ENCODE measurements at places on chromosomes 6 and 20.

DNA sequence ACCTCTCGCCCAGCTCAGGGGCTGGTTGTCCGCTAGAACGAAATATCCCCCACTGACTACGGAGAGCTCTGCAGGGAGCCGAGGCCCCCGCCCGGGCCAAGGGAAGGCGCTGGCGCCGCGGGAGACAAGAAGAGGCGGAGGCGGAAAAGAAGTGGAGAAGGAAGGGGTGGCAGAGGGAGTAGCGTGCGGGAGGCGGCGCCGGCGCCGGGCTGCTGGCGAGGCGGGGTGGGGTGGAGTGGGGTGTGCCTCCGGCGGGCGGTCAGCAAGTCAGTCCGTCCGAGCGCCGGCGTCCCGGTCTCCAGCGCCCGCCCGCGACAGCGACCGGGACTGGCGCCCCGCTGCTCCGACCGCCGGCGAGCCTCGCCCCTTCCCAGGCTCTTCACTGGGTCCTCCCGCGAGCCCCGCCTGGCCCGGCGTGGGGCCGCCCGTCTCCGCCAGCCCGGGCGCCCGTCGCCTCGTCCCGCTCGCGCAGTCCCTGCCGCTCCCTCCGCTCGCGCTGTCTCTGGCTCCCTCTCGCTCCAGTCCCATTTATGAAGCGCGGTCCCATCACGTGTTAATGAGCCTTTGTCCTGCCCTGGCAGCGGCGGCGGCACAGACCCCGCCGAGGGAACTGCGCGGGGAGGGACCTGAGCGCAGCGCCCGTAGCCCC lies at the start of gene CNR1:
TSS of gene CNR1 (minus strand) at position 504 of the 649 bp plus-strand sequence. CDS start 21,073 bp downstream, outside the sequence.
- no peak for DNase-seq

GRCh38 chr6:6515691-6516607 lies 72.6 kb upstream of the LY86 start:
- peak; percentile 60 for DNase-seq

- no peak for DNase-seq
These were observed 93.2 kb downstream of the NKAIN2 start for GRCh38 chr6:123896869-123897268.

- peak; percentile 82 for DNase-seq
These were observed 14.4 kb downstream of the FOXP4 start for GRCh38 chr6:41560431-41561192.

DNA sequence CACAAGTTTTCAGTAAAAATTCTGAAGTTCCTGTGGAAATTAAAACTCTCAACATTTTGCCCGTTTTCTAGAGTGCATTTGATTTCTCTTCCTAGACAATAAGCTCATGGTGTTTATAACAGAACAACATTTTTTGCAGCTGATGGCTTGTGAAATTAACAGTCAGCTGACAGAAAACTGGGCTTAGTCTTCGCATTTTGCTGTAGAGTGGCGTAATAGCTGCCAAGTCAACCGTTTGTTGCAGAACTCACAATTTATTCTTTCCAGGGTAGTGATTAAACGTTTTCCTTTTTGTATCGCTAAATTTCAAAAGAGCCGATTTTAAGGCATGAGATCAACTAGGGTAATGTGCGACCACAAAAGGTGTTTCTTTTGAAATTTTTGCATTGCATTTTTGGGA lies 1.4 kb downstream of the SPO11 start:
- DNase-seq = no peak

- DNase-seq = no peak
These were observed 229.7 kb downstream of the LAMA2 start for GRCh38 chr6:129112591-129112990.

GRCh38 chr20:61662226-61662967 lies 403.3 kb downstream of the TAF4 start:
- DNase-seq = no peak

DNA sequence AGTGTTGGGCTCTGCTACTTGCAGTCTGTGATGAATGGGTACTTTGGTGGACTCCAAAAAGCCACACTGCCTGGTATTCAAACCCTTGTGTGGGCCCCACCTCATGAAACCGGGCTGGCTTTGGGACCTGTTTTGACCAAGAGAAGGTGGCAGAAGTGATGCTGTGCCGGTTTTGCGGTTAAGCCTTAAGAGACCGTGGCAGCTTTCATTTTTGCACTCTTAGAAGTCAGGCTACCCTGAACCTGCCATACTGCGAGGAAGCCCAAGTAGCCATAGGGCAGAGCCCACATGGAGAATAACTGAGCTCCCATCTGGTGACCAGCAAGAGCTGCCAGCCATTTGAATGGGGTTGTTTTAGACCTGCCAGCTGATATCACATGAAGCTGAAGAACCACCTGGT lies 10.2 kb downstream of the SULF2 start:
- DNase-seq = no peak

GRCh38 chr6:130610303-130610702 lies 216.9 kb upstream of the SMLR1 start:
- DNase-seq = no peak

DNA sequence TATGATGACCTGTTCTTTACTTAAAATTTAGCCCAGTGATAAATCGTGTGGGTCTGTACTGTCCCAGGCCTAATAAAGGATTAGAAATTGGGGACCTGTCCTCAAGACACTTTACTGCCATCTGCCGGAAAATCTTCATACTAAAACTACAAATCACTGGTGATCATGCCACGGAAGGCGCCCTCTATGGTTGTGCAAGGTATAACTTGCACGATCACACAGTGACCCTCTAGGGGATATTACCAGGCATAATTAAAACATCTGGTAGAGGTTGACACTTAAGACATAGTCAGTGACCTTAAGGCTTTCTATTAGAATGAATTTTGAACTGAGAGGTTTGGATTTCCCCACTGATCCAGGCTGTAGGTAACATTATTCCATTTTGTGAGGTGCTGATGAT lies 172.6 kb downstream of the BMP2 start:
- no peak for DNase-seq

DNA sequence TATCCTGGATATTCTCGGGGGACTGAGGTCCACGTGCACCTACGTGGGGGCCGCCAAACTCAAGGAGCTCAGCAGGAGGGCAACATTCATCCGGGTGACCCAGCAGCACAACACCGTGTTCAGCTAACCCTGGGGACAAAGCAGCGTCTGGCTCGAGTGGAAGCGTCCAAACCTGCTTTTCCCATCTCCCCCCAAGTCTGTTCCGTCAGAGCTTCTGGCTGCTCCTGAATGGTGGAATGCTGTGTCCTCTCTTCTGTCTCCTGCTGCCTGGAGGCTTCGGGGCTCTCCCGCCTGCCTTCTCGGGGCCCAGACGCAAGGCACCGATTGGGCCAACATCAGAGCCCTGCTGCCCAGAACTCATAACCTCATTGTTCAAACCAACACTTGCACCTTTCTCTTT lies 56.7 kb downstream of the GMPR start:
- no peak for DNase-seq

GRCh38 chr6:53264915-53265607 lies 83.7 kb downstream of the ELOVL5 start:
- DNase-seq = no peak

DNA sequence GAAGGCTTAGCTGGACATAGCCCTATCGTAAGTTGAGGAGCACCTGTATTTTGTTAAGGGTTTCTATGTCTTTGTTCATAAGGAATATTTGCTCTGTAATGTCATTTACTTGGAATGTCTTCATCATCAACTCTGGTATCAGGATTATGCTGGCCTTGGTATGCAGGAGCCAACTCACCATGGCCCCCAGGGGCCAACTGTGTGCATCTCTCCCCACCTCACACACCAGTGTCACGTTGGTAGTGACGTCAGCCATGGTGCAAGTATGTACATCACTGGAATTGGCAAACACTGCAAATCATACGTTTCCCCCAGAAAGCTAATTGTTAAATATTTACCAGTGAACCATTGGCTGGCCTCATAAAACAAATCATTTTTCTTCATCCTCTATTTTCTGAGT lies 70.8 kb downstream of the YTHDF1 start:
- DNase-seq = no peak

- DNase-seq = peak; percentile 35
These were observed 14.7 kb downstream of the UCKL1 start for GRCh38 chr20:63941282-63942081.

DNA sequence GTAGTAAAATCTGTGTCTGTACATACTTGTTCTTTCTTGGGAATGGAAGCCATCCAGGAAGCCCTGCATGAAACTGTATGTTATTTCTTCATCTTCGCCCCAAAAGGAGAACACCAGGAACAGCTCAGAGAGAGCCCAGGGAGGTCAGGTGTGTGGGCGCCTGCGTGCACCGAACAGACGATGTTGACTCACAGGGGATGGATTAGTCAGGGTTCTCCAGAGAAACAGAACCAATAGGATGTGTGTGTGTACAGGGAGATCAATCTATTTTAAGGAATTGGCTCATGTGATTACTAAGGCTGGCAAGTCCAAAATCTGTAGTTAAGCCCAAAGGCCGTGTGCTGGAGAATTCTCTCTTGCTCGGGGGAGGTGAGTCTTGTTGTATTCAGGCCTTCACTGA lies 45.7 kb downstream of the RNASET2 start:
- no peak for DNase-seq

DNA sequence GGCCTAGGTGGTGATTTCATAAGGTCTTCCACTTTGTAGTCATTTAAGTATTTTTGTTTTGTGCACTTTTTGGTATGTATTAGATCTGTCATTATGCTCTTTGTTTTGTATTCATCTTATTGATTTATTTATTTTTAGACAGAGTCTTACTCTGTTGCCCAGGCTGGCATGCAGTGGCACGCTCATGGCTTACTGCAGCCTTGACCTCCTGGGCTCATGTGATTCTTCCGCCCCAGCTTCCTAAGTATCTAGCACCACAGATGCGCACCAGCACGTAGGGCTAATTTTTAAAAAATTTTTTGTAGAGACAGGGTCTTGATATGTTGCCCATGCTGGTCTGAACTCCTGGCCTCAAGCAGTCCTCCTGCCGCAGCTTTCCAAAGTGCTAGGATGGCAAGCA lies 30.6 kb downstream of the TPX2 start:
- DNase-seq = no peak

DNA sequence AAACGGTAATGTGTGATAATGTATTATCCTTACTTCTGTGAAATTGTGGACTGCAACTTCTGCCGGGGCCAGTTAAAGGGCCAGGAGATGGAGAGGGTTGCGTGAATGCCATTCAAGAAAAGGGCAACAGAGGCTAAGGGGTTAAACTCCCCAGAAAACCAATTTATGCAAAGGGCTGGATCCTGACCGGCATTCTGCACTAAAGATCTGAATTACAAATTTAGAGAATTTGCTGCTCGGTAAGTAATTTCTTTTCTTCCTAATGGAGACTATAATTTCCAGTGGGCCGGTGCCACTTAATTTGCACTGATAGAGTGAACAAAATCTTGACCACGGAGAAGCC lies 130.1 kb downstream of the BCAS1 start:
- no peak for DNase-seq

GRCh38 chr20:1330075-1330830 lies 1.3 kb upstream of the SDCBP2 start:
- DNase-seq = no peak

DNA sequence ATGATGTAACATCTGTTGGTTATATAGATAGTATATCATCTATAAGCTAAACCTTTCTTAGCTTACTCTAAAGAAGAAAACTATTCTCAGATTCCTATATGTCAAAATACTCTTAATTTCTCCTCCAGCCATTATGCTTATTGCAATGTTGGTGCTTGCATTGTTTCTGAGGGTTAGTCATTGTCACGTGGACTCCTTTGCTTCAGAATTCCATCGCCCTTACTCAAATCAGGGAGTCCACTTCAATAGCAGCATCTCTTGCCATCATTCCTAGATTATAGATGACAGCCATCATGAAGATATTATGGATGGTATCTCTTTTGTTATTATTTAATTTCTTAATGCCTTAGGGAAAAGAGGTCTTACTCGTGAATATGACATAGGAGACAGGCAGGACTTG lies 776.1 kb downstream of the TENT5A start:
- no peak for DNase-seq

GRCh38 chr20:3276680-3277015 lies 37.7 kb upstream of the SLC4A11 start:
- no peak for DNase-seq

- DNase-seq = no peak
These were observed 181.1 kb upstream of the STXBP5 start for GRCh38 chr6:147023148-147023547.

DNA sequence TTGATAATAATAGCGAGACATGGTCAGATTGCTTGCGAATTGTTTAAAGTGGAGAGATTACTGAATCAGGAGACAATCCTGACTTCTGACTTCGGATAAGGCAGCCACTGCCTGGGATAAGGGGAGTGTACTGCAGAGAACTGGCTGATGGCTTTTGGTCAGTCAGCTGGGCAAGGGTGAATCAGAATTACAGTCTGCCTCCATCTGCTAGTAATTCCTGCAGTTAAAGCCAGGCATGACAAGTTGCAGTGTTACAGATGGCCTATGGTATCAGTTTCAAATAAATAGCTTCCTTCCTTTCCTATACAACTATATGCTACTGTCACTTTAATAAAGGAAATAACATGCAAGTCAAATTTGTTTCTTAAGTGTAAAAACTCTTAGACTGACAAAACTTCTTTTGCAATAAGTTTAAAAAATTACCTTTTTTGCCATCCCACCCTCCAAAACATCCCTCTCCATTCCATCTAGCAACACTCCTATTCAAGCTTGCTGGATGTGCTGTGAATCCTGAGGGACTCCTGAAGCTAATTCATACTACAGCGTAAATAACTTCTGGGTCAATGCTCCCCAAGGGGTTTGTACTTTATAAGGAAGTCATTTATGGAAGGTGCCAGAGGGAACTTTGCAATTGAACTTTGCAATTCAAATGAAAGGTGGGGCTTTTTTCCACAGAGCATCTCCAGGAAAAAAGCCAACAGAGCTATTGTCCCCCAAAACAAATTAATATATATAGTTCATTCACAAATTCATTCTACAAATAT lies 245.2 kb downstream of the ADGRB3 start:
- DNase-seq = no peak

DNA sequence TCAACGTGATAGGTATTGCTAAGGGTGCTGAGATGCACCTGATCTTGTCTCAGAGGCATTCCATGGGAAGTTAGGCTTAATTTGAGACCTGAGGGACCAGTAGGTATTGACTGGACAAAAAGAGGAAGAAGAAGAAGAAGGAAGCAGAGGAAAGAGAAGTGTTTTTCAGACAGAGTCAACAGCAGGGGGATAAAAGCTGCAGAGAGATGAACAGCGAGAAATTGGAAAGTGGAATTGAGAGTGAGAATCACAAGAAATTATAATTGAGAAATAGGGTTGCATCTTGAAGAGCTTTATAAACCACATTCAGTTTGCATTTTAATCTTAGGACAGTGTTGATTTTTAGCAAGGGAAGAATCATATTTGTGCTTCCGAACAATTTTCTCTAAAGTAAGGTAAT lies 254.0 kb downstream of the CD83 start:
- no peak for DNase-seq

DNA sequence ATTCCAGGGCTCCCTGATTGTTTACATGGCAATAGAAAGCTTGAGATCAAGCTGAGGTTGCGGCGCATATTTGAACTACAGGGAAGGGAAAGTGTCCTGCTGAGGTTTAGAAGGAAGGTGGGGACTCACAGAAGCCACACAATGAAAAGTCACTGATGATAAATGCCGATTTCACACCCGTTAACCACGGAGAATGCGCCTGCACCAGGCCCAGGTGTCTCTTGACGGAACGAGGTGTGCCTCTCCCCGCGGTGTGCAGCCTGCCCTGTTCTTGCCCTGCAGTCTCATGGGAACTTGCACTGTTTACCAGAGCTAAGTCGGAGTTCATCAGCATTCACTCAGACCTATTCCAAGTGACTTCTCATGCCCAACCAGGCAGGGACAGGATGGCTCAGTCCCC lies 90.3 kb downstream of the LY86 start:
- DNase-seq = no peak
